HCT116 (cell line): ENCODE measurements at places on chromosomes 2 and 18.

DNA sequence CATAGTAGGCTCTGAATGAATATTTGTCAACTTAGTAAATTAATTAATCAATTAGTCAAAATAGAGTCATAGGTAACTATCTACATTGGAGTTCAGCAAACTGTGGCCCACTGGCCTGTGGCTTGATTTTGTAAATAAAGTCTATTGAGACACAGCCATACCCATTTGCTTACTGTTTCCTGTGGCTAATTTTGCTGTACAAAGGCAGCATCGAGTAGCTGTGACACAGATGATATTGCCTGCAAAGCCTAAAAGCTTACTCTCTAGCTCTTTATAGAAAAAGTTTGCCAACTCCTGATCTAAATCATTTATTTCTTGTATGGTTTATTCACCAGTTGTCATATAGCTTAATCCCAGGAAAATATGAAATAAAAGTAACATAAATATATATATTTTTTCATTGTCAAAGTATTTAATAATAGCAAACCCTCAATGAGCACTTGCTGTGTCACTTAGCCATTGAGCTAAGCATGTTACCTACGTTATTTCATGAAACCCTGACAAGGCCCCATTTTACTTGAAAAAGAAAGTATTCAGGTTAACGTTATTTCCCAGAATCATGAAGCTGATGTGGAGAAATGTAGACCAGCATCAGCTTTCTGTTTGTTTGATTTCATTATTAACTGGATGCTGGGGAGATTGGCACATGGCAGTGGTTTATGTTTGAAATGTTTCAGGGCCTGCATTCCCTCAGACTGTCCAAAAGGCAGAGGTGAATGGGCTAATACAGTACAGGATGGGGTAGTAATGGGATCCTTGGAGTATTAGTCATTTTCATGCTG lies 69.6 kb downstream of the ICOS start:
- no peak for DNase-seq

GRCh38 chr2:239201531-239201876 lies 199.3 kb downstream of the HDAC4 start:
- DNase-seq, result no peak

DNA sequence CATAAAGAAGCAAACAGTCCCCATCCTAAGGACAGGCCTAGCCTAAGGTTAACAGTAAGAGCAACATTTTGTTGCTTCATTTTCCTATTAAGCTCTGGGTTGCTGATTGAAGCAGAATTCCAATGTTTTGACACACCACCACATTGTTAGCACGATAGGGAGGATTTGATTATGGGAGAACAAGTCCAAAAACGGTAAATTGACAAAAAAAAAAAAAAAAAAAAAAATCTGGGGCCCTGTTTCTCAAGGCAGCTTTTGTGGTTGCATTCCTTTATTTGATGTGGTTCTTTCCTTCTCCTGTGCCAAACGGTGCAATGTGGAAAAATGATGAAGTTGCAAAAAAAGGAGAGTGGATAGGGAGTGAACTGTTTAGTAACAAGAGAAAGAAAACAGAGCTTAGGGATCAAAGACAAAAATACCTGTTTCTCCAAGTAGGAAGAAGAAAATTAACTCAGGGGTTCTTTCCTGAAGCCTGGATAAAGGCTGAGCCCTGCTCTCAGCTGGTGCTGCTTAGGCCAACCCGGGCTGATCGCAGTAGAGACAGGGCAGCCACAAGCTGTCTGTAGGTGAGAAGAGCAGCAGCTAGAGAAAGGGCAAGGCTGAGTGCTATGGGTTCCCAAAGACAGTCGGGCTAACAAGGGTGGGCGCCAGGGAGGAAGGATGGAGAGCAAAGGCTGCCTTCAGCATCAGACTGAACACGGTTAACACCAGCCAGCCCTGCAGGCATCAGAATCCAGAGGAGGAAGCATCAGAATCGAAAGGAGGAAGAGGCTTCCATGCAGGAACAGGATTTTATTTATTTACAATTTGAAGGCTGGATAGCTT lies 167.8 kb upstream of the FOSL2 start:
- DNase-seq, result no peak

GRCh38 chr18:57836557-57836956 lies 33.4 kb upstream of the ATP8B1 start:
- DNase-seq, result no peak
